Thymus (tissue), 14 donors: ENCODE measurements at places on chromosomes 6 and 20. TPM values are rescaled to one million over a fixed set of nuclear protein-coding genes. Genes with fewer than 3 reads are reported as not detected.

- DNase-seq = no peak
Measured at GRCh38 chr6:132525866-132526265, 12.2 kb upstream of the TAAR9 start.

GABRR2 gene
- 0.42 TPM for total RNA-seq

GRCh38 chr6:109241199-109241598, 141.1 kb downstream of the CD164 start:
- DNase-seq = no peak

DNA sequence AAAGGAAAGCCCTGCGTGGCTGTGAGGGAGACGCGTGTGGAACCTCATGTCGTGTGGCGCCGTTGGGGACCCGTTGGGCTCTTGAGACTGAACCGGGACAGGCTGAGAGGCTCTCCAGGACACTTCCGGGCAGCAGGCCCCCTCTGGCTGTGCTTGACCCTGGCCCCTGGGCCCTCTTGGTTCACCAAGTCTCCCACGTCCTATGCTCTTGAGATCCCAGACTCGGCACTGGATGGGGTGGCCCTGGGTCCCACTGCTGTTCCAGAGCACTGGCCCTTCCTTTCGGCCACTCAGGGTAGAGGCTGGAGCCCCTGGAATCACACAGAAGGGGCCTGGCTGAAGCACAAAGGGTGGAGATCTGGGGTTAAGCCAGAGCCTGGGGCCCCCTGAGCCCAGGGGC, 30.4 kb downstream of the NTSR1 start:
- DNase-seq = no peak

- no peak for DNase-seq
Measured at GRCh38 chr6:140317950-140318349, 943.5 kb upstream of the CITED2 start.

LKAAEAR1 gene
- 0.80 TPM for total RNA-seq

DNA sequence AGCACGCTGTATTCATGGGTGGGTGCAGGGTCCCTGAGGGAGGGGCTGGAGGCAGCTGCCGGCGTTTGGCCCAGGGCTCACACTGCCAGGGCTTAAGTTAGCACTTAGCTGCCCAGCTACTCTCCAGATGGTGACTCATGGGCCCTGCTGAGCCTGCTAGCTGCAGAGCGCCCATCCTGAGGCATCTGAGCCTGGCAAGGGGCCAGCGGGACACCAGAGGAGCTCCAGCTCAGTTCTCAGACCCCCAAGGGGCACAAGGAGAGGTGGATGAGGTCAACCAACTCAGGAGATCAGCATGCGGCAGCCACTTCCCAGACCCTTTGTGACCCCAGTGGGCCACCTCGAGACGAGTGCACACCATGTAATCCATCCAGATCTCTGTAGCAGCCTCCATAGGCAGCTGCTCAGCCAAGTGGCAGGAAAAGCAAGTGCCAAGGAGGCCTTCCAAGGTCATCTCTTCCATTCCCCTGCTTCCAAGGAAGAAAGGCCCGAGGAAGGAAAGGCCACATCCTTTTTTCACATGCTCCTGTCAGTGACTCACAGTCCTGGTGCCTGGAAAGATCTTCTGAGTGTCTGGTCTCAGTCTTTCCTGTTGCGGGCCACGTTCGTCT, 35.3 kb downstream of the FOXP4 start:
- DNase-seq = no peak

DNA sequence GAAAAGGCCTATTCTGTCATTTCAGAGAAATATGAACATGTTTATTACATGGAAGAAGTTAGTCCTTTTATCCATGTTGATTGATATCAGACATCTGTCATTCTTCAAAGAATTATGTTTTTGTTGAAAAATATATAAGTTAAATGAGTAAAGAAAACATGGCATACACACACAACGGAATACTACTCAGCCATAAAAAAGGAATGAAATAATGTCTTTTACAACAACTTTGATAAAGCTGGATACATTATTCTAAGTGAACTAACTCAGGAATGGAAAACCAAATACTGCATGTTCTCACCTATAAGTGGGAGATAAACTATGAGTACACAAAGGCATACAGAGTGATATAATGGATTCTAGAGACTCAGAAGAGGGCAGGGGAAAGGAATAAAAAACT, 9.3 kb downstream of the FKBP5 start:
- DNase-seq = no peak

TUBB1 gene
- 0.47 TPM for total RNA-seq

GRCh38 chr6:3229566-3230178, 2.2 kb upstream of the TUBB2B start:
- DNase-seq = no peak

DNA sequence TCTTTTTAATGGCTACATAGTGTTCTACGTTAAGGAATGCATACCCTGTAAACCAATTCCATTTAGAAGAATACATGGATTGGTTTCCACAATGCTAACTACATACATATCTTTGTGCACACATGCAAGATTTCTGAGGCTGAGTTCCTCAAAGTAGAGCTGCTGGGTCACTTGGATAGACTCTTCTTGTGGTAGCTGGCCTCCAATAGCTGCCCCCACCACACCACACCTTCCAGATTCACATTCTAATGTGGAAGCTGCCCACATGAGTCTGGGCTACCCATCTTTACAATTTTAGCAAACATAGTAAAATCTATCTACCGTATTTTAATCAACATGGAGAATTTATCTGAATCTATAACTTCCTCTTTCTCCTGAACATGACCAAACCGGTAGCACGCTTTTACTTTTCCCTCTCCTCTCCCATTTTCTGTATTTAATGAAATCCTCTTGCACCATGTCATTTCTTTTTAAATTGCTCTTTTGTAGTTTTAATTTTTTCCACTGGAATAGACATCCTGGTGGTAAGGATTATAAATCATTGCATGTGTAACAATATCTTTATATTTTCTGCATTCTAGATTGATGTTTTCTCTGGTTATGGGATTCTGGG, 74.7 kb upstream of the CITED2 start:
- DNase-seq = no peak

DNA sequence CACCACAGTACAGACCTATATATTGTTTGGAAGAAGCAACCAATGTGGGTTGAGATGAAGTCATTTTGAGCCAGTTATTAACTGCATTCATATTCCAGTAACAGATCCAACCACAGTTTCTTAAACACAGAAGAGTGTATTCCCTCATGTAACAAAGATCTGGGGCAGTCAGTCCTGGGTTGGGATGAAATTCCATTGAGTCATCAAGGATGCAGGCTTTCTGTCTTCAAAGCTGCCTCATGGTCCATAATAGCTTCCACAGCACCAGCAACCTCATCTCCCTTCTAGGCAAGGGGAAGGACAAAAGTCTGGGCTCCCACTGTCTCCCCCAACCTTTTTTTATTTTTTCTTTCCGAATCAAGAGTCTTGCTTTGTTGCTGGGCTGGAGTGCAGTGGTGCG, 2.9 kb upstream of the SOD2 start:
- DNase-seq = no peak

BACH2 gene
- total RNA-seq = 12.3 TPM

DNA sequence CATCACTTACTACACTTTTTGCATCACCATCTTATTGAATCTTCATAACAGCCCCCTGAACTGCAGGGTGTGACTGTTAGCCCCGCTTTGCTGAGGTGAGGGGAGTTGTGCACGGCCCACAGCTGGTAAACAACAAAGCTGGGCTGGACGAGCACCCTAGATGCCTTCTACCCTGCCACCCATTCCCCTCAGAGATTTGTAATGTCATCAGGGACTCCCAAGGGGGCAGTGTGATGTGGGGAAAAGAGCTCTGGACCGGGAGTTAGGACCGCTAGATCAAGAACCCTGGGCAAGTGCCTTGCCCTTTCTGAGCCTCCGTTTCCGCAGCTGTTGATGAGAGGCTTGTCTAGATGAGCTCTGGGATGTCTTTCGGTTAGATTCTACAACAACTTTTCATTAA, 20.9 kb downstream of the PKIG start:
- DNase-seq = no peak

DDO gene
- 0.14 TPM for total RNA-seq

HEY2 gene
- total RNA-seq = 0.24 TPM

- no peak for DNase-seq
Measured at GRCh38 chr20:61119273-61119672, 132.8 kb upstream of the CDH4 start.

DNA sequence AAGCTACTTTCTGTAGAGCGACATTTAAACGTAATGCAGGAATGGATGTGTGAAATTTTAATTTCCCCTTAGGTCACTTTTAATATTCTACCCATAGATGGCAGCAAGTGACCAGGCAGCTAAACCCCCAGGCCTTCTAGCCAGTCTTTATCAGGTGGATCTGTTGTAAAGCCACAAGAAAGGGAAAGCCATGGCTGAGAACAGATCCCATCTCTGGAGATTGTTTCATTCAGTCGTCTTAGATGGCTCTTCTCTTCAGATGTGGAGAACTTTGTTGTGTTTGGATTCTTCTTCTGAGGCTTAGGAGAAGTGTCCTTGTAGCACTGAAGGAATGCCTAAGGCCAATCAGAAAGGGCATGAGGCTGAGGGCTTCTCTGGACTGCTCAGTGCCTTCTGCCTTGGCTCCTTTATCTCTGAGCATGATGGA, 15.8 kb upstream of the RNF182 start:
- DNase-seq = peak; percentile 43

GRCh38 chr6:136521427-136521826, 28.8 kb downstream of the MAP7 start:
- no peak for DNase-seq

DNA sequence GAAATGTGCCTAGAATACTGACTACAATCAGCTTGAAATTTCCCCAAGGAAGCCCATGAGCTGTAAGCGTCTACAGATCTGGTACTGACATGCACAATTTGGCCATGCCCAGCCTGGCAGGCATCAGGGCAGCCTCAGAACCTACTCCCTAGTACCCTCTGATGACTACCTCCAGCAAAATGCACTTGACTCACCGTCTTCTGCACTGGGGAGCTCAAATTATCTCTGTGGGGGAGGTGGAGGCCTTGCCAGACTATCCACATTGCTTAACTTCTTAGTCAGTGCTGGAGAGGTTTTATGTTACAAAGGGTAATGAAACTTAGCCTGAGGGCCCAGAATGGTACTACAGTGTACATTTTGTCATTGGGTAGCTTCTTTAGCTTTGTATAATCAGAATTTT, 126.0 kb upstream of the ADGRF1 start:
- no peak for DNase-seq

DNA sequence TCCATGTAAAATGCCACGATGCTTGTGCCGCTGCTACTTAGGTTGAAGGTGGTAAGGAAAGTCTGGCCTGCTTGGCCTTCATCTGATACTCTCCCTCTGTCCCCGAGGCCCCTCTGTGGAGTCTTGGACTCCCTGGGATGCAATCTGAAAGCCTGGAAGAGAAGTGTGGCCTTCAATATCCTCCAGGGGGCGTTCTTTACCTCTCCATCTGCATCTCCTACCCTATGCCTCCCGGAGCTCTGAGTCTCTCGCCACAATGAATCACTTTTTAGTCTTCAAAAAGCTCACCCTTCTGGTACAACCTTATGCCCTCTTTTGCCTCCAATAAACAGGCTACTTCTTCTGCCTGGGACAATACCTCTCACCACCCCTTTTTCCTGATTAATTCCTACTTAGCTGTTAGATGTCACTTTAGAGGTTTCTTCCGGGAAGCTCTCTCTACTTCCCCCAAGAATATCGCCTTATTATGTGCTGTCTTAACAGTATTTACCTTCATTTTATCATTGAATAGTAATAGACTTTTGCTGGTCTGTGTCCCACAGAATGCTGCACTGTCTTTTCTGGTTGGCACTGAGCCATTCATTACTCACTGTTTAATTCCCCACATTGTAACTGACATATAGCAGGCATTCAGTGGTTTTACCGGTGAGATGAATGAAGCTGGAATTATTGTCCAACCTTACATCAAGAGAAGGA, 13.9 kb upstream of the ATG5 start:
- peak; percentile 23 for DNase-seq

DNA sequence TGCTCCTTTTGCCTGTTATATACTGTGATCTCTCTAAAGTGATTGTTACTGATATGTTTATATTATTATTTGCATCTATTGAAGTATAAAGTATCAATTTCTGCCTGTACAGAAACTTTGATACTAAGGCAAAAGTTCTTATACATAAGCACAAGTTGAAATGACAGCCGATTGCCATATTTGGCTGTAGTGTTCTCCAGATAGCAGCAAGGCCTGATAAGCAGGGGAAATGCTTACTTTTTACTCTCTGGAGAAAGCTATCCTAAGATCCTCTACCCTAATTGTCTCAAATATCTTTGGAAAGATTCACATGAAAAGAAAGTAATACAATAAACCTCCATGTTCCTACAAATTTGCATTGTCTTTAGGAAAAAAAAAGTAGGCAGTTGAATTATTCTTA, 31.4 kb downstream of the SENP6 start:
- DNase-seq = no peak

DNA sequence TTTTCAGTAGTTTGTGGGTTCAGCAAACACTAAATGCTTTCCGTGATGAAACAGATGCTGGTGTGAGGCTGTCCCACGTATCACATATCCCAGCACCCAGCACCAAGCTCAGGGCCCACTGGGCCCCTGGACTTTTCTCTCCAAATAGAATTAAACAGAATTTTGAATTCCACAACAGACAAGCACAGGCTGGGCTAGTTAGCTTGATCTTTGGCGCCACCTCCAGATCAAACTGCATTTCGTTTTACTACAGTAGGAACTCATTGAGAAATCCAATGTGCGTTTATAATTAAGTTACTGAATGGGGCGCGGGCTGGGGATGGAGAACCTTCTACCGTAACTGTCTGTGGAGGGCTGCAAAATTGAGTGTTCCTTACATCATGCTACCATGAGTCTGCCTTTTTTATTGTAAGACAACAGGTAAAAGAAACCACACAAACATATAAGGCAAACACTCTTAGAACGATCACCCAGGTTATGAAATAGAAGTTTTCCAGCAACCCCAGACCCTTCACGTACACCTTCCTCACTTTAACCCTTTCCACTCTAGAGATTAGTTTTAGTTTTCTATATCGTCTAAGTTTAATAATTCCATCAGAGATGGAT, 107.8 kb downstream of the ZFP64 start:
- DNase-seq = peak; percentile 42

- no peak for DNase-seq
Measured at GRCh38 chr20:20609522-20609921, 102.9 kb downstream of the RALGAPA2 start.

GRCh38 chr6:160455081-160455480, 106.9 kb downstream of the SLC22A3 start:
- DNase-seq = no peak
